ENCODE measurements at places on chromosomes 16 and 17.

GRCh38 chr17:45900723-45901415 is 6.5 kb downstream of the MAPT start:
- no peak for DNase-seq

DNA sequence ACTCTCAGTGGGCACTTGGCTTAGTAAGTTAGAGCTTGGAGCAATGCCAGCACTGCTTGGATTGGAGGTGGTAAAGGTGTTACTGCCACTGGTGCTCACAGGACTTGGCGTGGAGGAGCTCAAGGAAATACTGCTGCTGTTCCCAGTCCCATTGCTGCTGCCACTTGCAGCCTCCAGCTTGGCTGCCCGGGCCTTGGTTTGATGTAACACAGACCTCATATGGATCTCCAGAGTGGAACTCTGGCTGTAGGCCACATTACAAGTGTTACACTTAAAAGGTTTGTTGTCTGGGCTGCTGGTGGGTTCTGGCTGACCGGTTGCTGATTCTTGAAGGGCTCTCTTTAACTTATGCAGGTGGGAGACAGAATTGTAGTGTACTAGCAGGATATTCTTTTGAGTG is 250.3 kb downstream of the ZFHX3 start:
- DNase-seq: peak; percentile 26

GRCh38 chr16:11666103-11667055 is 1.9 kb upstream of the SNN start:
- DNase-seq: no peak

DNA sequence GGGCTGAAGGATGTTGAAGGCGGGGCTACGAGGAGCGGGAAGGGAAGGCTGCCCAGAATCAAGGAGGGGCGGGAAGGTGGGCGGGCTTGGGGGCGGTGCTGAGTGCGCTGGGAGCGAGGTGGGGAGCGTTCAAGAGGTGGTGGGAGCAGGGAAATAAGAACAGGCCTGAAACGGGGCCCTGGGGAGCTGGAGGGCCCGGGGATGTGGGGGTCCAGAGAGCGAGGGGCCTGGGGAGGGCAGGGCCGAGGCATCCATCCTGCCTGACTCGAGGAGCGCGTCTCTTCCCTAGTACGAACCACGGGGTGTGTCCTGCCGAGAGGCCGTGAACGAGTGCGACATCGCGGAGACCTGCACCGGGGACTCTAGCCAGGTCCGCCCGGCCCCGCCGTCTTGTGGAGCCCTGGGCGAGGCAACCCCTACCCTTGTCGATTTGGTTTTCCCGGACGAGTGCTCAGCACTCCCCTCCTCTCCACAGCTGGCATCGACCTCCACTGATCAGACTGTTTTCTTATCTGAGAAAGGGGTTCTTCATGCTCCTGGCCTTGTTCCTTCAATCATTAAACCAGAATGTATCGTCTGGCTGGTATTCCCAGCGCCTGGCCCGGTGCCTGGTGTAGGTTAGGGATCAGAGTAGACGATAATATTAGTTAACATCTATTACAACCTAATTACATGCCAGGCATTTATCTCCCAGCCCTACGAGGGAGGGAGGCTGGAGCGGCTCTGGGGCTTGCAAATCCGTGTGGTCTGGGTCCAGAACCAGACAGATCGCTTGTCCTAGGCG is 17.2 kb downstream of the ADAM11 start:
- DNase-seq: no peak

- DNase-seq: no peak
These were observed at the start of gene PMP22 for GRCh38 chr17:15265131-15265530. TSS of gene PMP22 (minus strand) at chr17:15265326. CDS start at chr17:15260727, 4,599 bp downstream.
